ENCODE measurements at places on chromosomes 1 and 21. TPM values are rescaled to one million over a fixed set of nuclear protein-coding genes. Genes with fewer than 3 reads are reported as not detected.

- H3K4me3 ChIP-seq, result no peak overlapping the region
- DNase-seq, result no peak
- H3K4me1 ChIP-seq, result no peaks in the 10 kb centered on the region
- H3K27ac ChIP-seq, result no peak overlapping the region
- peaks cover 2% of the 10 kb centered on the region for H3K27me3 ChIP-seq
- H3K36me3 ChIP-seq, result no peaks in the 10 kb centered on the region
These were observed 20.3 kb downstream of the CD1B start for GRCh38 chr1:158311066-158311465.

GRCh38 chr1:35386290-35386689 is 117.8 kb downstream of the ZMYM4 start:
- DNase-seq, result no peak
- peaks cover 15% of the 10 kb centered on the region for H3K36me3 ChIP-seq
- no peak overlapping the region for H3K4me3 ChIP-seq
- no peaks in the 10 kb centered on the region for H3K4me1 ChIP-seq
- H3K27ac ChIP-seq, result no peak overlapping the region

- no peak overlapping the region for H3K27ac ChIP-seq
- peaks cover 1% of the 10 kb centered on the region for H3K36me3 ChIP-seq
- H3K4me3 ChIP-seq, result no peak overlapping the region
- no peak for DNase-seq
These were observed 117.6 kb downstream of the KCNN3 start for GRCh38 chr1:154752273-154753030.

DNA sequence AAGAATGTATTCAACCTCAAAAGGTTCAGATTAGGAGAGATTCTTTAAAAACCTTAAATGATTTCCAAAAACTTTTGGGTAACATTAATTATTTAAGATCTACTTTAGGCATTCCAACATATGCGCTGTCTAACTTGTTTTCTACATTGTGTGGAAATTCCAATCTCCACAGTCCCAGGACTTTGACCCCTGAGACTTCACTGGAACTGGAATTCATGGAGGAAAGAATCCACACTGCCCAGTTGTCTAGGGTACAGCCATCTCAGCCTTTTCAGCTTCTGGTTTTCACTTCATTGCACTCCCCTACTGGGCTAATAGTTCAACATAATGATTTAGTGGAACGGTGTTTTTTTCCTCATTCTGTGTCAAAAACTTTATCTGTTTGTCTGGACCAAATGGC is 161.5 kb downstream of the IER5 start:
- H3K27me3 ChIP-seq, result peaks cover 13% of the 10 kb centered on the region
- no peak for DNase-seq
- no peaks in the 10 kb centered on the region for H3K36me3 ChIP-seq
- H3K4me1 ChIP-seq, result no peaks in the 10 kb centered on the region

Gene LRRC7
- total RNA-seq, result not detected

DNA sequence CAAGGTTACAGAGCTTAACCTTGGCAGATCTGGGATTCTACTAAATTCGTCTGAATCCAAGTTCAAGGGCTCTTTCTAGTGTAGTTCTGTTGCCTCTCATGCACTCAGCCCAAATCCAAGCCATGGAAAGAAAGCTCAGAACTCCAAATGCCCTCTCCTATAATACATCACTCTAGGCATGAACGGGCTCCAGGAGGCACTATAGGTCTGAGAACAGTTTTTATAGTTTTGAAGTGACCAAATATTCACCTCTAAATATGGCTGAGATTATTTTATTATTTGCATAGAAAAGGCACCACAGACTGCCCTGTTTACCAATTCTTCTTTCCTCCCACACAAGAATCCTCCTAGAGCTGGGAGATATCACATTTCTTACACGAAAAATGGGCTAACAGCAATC is 327.9 kb upstream of the BEND5 start:
- no peaks in the 10 kb centered on the region for H3K36me3 ChIP-seq
- no peak for DNase-seq
- no peak overlapping the region for H3K4me3 ChIP-seq
- peaks cover 6% of the 10 kb centered on the region for H3K4me1 ChIP-seq

DNA sequence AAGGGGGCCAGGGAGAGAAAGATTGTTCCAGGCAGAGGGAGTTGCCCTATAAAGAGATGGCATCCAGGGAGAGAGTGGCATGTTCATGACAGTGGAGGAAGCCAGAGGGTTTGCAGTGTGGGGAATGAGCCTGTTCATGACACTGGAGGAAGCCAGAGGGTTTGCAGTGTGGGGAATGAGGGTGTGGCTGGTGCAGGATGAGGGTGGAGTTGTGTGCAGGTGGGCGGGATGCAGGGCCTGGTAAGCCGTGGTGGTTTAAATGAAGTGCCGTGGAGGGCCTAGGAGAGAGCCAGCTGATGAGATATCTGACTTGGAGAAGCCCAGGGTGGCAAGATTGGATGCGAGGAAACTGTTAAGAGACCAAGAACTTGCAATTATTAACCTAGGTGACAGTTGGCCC is 131.8 kb downstream of the CAMTA1 start:
- peaks cover 5% of the 10 kb centered on the region for H3K4me1 ChIP-seq
- DNase-seq, result no peak
- no peak overlapping the region for H3K4me3 ChIP-seq
- peaks cover 3% of the 10 kb centered on the region for H3K36me3 ChIP-seq

GRCh38 chr1:156260896-156261295 is 13.0 kb upstream of the PAQR6 start:
- H3K36me3 ChIP-seq, result peaks cover 48% of the 10 kb centered on the region
- no peak overlapping the region for H3K27ac ChIP-seq
- H3K4me1 ChIP-seq, result peaks cover 11% of the 10 kb centered on the region
- no peaks in the 10 kb centered on the region for H3K27me3 ChIP-seq

DNA sequence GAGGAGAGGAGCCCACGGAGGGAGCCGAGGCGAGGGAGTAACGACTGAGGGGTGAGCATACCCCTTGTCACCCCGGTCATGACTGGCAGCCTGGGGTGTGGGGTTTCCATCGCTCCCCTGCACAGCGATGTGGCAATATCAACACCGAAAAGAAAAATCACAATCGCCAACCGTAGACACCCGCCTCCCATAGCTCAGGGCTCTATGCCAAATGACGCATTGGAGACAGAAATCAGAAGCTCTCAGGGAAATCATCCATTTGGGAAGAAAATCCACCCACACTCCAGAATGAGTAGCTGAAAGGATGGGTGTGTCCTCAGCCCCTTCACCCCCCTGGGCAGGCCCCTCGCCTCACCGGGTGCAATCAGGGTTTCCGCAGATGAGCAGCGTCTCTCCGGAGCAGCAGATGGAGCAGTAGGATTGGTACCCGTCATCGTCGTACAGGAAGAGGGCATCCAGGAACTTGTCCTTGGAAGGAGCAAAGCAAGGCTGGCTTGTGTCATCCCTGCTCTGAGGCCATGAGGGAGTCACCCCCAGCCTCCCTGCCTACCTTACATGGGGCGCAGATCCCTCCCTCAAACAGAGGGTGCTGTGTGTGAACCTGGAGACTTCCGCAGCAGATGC is 2.5 kb downstream of the DNMT3L start:
- H3K4me1 ChIP-seq, result no peaks in the 10 kb centered on the region
- H3K27ac ChIP-seq, result no peak overlapping the region
- H3K4me3 ChIP-seq, result no peak overlapping the region
- H3K27me3 ChIP-seq, result peaks cover 19% of the 10 kb centered on the region
- H3K36me3 ChIP-seq, result no peaks in the 10 kb centered on the region
- DNase-seq, result no peak

Gene ALX3
- total RNA-seq, result not detected

- H3K27me3 ChIP-seq, result no peaks in the 10 kb centered on the region
- DNase-seq, result no peak
- H3K27ac ChIP-seq, result no peak overlapping the region
- H3K36me3 ChIP-seq, result peaks cover 12% of the 10 kb centered on the region
- no peak overlapping the region for H3K4me3 ChIP-seq
These were observed 47.3 kb upstream of the RCC1 start for GRCh38 chr1:28458237-28459228.

- peak overlapping the region; percentile 78 for H3K4me3 ChIP-seq
- peak; percentile 92 for DNase-seq
- H3K27ac ChIP-seq, result no peak overlapping the region
- H3K4me1 ChIP-seq, result peaks cover 36% of the 10 kb centered on the region
- H3K27me3 ChIP-seq, result peaks cover 54% of the 10 kb centered on the region
- H3K36me3 ChIP-seq, result no peaks in the 10 kb centered on the region
These were observed 100.5 kb upstream of the SOD1 start for GRCh38 chr21:31558962-31559367.
